Spinal cord (tissue), 10 donors: ENCODE measurements at places on chromosomes 5 and 9. TPM values are rescaled to one million over a fixed set of nuclear protein-coding genes. Genes with fewer than 3 reads are reported as not detected.

GRCh38 chr9:99264070-99264680 is 42.1 kb downstream of the SEC61B start:
- H3K4me3 ChIP-seq = no peak overlapping the region
- no peak overlapping the region for H3K27ac ChIP-seq
- H3K27me3 ChIP-seq = no peaks in the 10 kb centered on the region
- H3K4me1 ChIP-seq = peaks cover 11% of the 10 kb centered on the region

DNA sequence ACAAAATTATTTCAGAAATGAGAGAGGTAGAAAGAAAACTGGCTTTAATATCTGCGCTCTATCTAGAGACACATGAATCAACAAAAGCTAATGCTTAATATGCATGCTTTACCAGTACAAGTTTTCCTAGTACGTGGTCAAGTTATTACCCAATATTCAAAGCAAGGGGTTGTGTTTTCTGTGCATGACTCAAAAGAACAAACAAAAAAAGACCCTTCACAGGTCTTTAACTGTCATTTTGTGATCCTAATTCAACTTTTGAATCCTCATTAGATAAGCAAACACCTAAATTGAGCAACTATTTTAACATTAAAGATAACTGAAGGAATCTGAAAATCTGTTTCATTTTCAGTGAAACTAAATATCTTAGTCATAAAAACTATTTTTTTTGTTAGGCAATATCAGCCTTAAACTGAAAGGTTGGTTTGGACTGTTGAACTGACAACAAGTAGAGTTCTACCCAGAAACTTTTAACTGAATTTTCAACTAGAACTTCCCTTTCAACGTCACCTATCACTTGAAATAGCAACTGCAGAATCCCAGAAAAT is 12.5 kb downstream of the ST8SIA4 start:
- no peak for DNase-seq
- no peaks in the 10 kb centered on the region for H3K36me3 ChIP-seq
- no peaks in the 10 kb centered on the region for H3K4me1 ChIP-seq
- H3K27me3 ChIP-seq = no peaks in the 10 kb centered on the region
- H3K4me3 ChIP-seq = no peak overlapping the region
- no peak overlapping the region for H3K27ac ChIP-seq

SEMA5A gene
- total RNA-seq = 70.7 TPM

PPIP5K2 gene
- 133 TPM for total RNA-seq

GRCh38 chr9:129009584-129010141 is 18.5 kb downstream of the SH3GLB2 start:
- no peak for DNase-seq
- no peak overlapping the region for H3K27ac ChIP-seq
- no peaks in the 10 kb centered on the region for H3K27me3 ChIP-seq
- peaks cover 100% of the 10 kb centered on the region for H3K36me3 ChIP-seq
- H3K4me1 ChIP-seq = peaks cover 16% of the 10 kb centered on the region

GRCh38 chr9:31032206-31032605 is 1352.2 kb upstream of the ACO1 start:
- peak; percentile 10 for DNase-seq
- H3K36me3 ChIP-seq = no peaks in the 10 kb centered on the region
- no peaks in the 10 kb centered on the region for H3K27me3 ChIP-seq
- H3K4me3 ChIP-seq = no peak overlapping the region
- no peak overlapping the region for H3K27ac ChIP-seq

DNA sequence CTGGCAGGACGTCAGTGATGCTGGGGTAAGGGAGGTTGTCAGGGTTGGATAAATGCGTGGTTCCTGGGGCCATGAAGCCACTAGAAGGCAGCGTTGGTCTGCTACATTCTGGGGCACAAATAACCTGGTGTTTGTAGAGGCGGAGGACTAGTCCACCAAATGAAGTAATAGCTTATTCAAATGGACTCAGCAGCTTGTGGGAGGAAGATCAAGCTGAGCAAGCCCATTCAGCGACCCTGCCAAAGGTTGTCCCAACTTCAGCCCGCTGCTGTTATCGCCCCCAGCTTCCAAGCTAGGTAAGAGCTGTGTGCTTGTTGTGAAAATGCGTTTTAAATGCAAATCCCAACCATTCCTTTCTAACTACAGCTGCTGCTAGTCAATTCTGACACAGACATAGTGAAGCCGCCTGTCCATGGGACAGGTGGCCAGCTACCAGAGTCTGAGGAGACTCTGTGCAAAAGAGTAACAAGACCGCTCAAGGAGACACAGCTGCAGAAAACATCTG is 7.6 kb upstream of the FAM240B start:
- no peaks in the 10 kb centered on the region for H3K36me3 ChIP-seq
- peak; percentile 31 for DNase-seq
- H3K27ac ChIP-seq = no peak overlapping the region
- H3K27me3 ChIP-seq = no peaks in the 10 kb centered on the region
- no peak overlapping the region for H3K4me3 ChIP-seq
